ENCODE measurements at places on chromosomes 6 and 20.

DNA sequence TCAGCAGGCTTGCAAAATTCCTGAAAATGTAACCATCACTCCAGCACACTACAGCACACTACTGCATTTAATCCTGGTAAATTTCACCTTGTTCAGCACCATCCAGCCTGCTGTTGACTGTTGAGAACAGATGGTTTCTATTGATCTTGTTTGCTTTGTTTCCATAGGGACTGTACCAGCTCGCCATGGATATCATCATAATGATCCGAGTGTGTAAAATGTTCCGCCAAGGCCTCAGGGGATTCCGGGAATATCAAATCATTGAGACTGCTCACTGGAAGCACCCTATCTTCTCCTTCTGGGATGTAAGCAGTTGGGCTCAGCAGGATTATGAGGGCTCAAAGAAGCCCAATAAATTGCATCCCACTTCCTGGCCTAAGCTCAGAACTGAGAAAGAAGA, 4.1 kb downstream of the CNBD2 start:
- DNase-seq = no peak

- DNase-seq = no peak
Observed at GRCh38 chr6:83757021-83757420, 48.1 kb upstream of the SNAP91 start.

DNA sequence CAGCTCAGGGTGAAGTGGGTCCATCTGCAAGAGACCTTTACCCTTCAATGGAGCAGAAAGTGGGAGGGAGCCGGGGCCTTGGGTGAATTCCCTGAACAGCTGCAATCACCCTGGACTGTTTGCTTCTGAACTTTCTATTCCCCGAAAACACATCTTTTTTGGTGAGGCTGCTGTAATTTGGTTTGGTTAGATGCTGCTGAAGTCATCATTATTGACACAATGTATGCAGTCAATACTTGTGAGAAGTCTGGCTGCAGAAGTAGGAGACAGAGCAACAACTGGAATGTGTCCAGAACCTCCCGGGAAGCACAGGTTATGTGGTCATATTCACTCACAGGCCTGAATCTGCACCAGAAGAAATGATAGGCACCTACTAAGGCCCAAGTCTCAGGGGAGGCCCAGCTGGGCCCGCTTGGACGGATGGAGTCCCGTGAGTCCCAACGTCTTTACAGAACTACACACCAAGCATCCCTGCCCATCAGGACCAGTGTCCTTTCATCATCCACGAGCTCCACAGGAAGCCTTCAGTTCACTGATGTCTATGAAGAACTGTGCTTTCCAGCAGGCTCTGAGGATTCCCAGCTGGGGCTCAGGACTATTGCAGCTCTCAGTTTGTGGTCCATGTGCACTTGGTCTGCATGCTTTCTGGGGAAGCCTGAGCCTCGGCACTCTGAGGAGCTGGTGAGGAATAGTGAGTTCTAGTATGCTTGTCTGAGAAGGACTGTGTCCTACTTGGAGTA, 177.6 kb downstream of the THBS2 start:
- no peak for DNase-seq

- DNase-seq = no peak
Observed at GRCh38 chr6:161271343-161272030, 2.4 kb downstream of the AGPAT4 start.

GRCh38 chr6:20444786-20445271, 43.1 kb downstream of the E2F3 start:
- no peak for DNase-seq

DNA sequence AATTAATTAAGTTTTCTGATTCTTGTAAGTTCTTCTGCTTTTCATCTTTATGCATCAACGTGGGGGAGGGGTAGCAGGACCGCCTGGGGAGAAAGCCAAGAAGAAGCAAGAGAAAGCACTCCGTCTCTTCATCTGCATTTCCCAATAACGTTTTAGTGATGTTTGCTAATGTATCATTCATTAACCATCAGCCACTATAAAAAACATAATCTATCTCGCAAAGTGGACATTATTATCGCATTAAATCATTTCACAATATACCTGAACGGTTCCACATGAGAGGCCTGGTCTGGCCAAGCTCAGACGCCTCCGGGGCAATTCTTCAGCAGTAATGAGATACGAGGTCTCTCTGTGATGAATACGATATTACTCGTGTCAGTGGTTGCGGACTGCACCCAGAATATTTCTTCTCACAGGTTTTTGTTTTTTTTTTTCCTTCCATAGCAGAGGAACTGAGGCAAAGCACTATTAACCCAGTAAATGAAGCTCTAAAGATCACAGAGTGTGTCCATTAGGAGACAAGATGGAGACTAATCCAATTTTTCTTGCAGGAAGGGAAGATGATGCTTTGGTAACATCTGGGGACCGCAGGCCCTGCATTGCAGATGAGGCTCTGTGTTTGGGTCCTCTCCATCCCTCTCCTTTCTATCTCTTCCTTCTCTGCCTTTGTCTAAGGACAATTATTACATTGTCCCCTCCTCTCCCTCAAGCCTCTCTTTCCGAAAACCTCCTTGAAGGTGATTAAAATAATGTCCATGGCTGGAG, 156.1 kb downstream of the SLC35B3 start:
- DNase-seq = no peak

GRCh38 chr20:7503501-7503900, 436.8 kb downstream of the HAO1 start:
- no peak for DNase-seq

DNA sequence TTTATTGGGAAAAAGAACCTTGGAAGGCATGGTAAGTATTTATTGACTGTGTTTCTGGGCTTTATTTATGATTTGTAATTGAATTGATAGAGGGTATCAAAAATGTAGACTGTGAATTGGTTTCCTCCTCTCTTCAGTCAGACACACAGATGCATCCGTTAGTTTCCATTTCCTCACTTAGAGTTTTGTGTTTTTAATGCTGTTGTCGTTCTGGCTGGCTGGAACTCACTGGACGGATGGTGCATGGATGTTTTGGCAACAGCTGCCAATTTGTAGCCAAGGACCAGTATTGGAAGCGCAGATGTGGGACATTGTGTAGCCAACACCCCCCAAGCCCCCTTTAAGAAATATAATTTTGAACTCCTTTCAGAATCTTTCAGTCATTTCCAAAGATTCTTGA, 134.5 kb downstream of the JARID2 start:
- DNase-seq = no peak

- no peak for DNase-seq
Observed at GRCh38 chr6:151437401-151437800, 14.5 kb downstream of the RMND1 start.

- DNase-seq = peak; percentile 55
Observed at GRCh38 chr6:101722991-101723579, 329.6 kb downstream of the GRIK2 start.

DNA sequence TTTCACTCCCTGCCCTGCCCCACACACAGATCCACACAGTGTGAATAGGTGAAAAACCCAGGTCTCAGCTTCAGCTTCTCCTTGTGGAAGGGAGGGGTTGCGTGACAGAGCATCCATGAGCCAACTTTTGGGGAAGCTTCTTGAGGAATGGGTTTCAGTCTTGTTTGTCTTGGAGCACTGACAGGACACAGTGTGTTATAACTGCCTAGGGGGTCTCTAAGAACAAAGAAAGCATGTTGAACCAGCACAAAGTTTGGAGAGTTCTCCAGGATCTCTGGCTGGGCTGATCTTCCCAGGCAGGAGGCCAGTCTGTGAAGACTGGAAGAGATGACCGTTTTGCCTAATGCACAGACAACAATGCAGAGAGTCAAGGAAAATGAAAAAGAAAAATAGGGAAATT, 164.5 kb downstream of the COL12A1 start:
- no peak for DNase-seq

DNA sequence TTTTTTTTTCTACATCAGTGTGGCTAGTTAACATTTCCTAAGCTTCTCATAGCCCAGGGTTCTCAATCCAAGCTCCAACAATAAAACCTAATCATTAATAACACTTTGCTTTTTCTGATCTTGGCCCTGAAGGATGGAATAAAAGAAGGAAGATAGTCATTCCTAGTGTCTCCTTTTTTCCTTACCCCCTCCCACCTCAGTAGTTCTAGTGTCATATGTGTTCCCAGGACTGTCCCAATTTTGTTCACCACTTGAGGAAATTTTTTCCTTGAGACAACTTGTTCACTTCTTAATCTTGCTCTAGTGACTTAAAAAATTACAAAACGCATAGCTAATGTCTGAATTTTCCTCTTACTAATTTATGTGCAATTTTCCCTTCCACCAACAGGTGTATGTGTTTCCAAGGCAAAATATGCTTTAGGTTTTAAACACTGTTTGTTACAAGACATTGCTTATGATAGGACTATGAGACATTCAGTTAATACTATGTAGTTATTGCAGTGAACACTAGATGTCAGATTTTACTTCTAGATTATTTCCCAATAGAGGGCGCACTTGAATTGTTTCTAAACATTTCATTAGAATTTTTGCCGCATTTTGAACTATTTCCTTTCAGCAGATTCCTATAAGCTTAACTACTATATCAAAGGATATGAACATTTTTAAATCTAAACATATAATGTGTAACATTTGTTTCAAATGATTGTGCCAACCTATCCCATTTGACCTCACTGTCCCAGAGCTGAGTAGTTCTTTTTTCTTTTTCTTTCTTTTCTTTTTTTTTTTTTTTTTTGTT, 18.5 kb upstream of the C6orf141 start:
- DNase-seq = peak; percentile 34

GRCh38 chr6:7140631-7141378, 33.0 kb downstream of the RREB1 start:
- peak; percentile 69 for DNase-seq

Measured in NCI-H2227 treated with DMSO at 0.1 percent for 48 hours (cell line).